GOT3 (cell line): ENCODE measurements at places on chromosomes 1 and 21.

- no peak for DNase-seq
Measured at GRCh38 chr1:151908228-151908691, 1.1 kb downstream of the THEM4 start.

DNA sequence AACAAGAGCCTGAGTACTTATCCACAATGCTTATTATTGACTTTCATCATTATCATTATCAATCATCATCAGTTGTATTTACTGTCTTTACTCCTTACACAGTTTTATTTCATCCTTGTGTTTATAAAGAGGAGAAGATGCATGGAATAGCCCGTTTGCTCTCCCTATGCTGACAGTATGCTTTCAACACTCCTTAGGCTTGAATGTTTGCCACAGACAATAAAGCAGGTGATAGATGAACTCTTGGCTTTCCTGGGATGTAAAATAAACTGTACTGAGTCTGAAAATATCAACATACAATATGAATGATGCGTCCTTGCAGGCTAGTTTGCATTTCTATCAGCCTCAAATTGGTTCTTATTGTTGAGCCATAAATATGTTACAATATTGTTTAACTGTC lies 891.8 kb upstream of the NCAM2 start:
- no peak for DNase-seq

GRCh38 chr1:41246568-41246967 lies 4.5 kb upstream of the SCMH1 start:
- DNase-seq = no peak

DNA sequence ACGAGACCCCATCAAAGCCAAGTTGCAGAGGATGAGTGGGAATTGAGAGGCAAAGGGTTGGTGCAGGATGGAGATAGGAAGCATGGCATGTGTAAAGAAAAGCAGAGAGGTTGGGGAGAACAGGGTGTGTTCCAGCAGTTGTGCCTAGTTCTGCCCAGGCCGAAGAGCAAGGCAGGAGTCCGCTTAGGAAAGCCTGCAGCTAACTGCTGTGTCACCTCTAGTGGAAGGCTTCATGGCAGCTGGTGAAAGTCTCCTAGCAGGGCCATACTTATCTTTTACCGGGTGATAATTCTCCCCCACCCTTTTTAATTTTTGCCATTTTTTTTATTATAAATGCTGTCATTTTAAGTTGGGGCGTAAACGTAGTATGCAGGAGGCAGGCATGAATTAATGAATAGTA lies 93.6 kb downstream of the NFIA start:
- DNase-seq = no peak

DNA sequence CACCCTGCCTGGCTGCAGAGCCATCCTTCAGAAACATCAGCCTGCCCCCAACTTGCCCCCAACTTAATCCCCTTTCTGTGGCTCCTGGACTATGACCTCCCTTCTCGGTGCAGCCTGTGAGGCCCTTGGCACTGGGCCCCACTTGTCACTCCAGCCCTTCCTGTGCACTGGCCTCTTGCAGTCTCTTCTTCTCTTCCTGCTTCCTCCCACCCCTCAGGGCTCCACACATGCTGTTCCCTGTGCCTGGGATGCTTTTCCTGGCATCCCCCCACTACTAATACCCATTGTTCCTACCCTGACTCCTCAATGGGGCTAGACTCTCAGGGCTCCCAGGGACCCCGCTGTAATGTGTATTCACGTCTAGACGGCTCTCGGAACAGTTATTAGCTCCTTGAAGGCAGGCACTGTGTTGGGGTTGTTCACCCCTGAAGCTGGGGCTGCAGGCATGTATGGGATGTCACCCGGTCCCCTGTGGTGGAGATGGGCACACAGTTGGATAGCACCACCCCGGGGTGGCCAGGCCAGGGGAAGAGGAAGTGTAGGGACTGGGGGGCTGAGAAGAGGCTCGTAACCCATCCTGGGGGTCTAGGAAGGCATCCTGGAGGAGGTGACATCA lies 4.5 kb downstream of the LDLRAD1 start:
- no peak for DNase-seq

DNA sequence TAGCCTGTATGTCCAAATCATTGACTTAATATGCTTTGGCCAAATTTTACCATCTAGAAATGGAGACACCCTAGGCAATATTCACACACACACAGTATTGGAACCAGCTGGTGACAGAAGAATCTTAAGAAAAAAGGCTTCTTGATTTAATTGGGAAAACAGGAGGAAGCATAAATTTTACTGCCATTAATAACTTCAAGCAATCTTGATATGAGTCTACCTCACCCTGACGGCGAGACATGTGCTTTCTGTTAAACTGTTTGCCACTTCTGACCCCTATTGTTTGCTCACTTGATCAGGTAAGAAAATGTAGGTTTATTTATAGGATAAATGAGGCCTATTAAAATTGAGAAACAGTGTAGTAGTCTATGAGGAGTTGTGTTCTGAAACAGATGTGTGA lies 73.2 kb downstream of the KIFAP3 start:
- DNase-seq = no peak

GRCh38 chr1:200977071-200977754 lies 46.3 kb downstream of the KIF21B start:
- no peak for DNase-seq

GRCh38 chr1:117821774-117822482 lies 107.5 kb downstream of the GDAP2 start:
- no peak for DNase-seq

- no peak for DNase-seq
Measured at GRCh38 chr1:27831568-27832410, 1.2 kb downstream of the PPP1R8 start.

- no peak for DNase-seq
Measured at GRCh38 chr21:44539046-44539445, 949 bp downstream of the KRTAP10-1 start.

DNA sequence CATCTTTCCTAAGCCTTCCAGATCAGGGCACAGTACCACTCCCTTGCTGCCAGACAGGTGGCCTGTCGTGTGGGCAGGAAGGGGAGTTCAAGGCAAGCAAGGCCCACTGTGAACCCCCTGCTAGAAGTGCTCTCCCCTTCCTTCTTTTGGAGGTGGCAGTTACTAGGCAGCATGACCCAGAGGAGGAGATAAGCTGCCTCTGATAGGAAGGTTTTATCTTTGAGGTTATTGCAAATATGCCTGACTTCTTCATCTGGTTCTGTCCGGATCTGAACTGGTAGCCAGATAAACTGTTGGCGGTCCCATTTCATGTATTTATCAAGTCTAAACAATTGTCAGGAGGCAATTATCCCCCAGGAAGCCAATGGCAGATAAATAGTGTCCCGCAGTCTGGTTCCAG lies 198.2 kb upstream of the LMO4 start:
- DNase-seq = no peak

- no peak for DNase-seq
Measured at GRCh38 chr1:217089361-217090014, 366.3 kb upstream of the ESRRG start.

- DNase-seq = no peak
Measured at GRCh38 chr1:160200786-160201185, 4.4 kb upstream of the PEA15 start.

DNA sequence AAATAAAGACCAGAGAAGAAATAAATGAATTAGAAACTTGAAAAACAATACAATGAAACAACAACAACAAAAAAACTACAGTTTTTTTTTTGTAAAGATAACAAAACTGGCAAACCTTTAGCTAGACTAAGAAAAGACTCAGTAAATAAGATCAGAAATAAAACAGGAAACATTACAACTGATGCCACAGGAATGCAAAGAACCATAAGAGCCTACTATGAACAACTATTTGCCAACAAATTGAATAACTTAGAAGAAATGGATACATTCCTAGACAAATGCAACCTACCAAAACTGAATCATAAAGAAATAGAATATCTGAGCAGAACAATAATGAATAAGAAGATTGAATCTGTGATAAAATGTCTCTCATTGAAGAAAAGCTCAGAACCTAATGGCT lies 742.0 kb downstream of the ADGRL2 start:
- no peak for DNase-seq

- DNase-seq = no peak
Measured at GRCh38 chr1:187054862-187055757, 226.4 kb downstream of the PLA2G4A start.

GRCh38 chr1:176880955-176881595 lies 283.4 kb downstream of the ASTN1 start:
- no peak for DNase-seq

GRCh38 chr1:201673915-201674314 lies 135.0 kb downstream of the NAV1 start:
- DNase-seq = no peak

- DNase-seq = no peak
Measured at GRCh38 chr1:59176471-59176870, 120.4 kb upstream of the FGGY start.

DNA sequence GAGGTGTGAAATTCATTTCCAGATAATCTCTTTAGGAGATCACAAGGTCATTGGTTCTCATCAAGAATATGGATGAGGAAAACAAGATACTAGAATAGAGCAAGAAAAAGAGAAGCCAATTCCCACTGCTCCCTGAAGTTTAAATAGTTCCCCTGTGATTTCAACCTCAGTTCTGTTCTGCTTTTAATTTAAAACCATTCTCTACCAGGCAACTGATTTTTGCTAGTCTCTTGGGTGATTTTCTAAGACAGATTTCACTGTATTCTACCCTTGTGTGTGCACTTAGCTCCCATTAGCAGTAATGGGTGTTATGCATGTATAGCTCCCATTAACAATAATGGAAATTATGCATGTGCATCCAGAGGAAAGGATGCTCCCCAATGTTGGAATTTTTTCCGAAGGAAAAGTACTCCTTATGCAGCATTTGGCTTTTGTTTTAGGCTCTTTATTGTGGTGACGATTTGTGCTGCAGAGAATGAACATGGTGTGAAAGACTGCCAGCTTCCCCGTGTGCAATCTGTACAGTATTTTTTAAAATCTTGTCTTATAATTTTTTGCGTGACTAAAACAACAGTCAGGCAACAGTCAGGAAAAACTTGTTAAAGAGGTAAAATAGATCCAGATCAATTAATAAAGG lies 144.0 kb upstream of the ZRANB2 start:
- DNase-seq = no peak

DNA sequence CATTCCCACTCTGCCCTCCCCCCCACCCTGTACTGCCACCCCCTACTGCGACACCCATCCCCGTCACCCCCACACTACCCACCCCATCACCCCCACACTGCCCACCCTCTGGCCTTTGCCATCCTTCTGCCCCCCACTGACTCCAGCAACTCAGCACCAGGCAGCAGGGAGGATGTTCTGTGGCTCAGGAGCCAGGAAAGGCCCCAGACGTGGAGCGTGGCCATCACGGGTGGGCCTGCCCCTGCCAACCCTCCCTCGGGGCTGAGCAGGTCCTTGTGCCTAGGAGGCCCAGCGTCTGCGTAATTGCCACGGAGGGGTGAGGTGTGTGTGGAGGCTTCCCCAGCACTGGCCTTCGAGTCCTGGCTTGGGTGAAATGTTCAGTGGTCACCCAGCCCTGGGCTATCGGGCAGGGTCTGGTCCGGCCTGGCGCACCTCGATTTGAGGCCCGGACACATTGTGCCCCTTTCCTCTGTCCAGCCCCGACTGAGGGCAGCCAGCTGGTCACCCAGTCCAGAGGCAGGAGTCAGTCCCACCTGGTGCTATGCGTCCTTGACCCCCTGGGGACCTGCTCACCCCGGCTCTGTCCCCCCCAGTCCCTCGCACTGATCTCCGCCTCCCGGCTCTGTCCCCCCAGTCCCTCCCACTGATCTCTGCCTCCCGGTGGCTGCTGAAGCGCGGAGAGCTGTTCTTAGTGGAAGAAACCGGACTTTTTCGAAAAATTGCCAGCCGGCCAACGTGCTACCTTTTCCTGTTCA lies 23.0 kb downstream of the ARHGEF16 start:
- no peak for DNase-seq

DNA sequence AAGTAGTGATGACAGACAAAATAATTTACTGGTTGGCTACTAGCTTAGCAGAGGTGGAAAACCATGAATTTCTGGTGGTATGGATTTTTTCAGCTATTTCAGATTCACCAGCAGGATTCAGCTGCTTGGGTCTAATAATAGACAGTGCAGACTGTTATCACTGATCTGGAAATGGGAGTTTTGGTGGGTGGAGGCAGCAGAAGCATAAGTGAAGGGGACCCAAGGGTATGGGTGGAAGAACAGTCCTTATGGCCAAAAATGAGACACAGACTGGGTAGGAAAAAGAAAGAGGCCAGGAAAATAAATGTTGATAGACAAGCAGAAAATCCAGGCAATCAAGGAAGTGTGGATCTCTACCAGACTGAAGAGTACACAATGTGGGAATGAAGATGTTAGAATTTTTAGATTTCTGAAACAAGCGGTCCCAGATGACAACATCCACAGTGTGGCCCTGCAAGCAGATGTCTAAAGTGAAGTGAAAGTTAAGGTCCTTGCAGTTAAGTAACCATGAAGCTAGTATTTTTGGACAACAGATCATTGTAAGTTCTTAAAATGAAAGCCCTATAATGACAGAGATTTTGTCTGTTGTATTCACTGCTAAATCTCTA lies 24.7 kb downstream of the LYST start:
- no peak for DNase-seq

DNA sequence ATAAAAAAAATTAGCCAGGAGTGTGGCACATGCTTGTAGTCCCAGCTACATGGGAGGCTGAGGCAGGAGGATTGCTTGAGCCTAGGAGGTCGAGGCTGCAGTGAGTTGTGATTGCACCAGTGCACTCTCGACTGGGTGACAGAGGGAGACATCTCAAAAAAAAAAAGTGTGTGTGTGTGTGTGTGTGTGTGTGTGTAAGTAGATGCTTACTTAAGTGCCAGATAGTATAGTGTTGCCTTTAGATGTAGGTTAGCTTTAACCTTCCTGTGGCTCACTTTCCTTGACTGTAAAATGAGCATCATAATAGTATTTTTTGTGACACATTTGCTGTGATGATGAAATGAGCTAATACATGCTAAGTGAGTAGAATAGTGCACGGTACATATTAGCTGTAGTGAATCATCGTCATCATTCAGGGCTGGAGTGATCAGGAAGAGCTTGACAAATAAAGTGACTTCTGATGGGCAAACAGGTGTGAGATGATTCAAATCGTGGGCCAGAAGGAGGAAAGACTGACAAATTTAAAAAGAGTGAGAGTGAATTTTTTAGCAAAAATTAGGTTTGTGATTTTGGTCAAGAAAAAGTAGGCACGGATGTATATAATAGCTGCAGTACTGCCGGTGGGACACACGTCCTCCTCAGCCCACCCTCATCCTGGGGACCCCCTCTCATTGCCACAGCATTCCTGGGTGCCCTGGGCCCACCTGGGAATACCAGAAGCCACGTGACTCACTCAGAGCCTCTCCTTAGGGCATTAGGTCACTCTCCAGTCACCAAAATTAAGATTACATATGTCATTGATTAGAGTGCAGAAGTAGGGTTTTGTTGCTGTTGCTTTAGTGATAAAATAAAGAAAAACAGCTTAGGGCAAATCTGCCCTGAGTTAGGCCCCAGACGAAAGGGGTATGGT lies 33.9 kb downstream of the EIF2D start:
- no peak for DNase-seq

GRCh38 chr1:46558141-46558963 lies 6.9 kb upstream of the KNCN start:
- no peak for DNase-seq

GRCh38 chr1:184242507-184242943 lies 144.3 kb upstream of the C1orf21 start:
- DNase-seq = no peak
